ENCODE measurements at places on chromosomes 5 and 9.

DNA sequence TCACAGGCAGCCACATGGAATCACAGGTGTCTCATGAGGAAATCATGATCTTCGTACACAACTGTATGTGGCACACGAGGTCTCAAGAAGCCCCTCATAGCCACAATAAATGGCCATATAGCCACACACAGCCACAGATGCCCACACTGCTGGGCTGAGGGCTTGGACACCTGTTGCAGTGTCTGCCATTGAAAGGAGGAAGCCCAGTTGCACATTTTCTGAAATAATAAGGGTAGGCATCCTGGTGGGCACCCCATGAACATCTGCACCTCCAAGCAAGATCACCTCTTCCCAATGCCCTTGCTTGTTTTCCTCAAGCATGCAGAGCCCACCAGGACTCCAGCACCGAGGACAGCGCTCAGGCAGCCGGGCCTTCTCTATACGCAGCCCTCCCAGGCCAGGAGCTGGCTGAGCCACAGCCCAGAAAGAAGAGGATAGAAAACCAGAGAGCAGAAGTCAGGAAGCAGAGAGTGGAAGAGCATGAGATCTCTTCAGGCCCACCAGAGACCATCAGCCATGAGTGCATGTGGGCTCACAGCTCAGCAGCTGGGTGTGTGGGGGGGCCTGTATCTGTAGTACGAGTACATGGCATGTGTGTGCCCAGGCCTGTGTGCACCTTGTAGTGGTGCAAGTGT is 1.0 kb upstream of the ACSL6 start:
- DNase-seq: no peak

DNA sequence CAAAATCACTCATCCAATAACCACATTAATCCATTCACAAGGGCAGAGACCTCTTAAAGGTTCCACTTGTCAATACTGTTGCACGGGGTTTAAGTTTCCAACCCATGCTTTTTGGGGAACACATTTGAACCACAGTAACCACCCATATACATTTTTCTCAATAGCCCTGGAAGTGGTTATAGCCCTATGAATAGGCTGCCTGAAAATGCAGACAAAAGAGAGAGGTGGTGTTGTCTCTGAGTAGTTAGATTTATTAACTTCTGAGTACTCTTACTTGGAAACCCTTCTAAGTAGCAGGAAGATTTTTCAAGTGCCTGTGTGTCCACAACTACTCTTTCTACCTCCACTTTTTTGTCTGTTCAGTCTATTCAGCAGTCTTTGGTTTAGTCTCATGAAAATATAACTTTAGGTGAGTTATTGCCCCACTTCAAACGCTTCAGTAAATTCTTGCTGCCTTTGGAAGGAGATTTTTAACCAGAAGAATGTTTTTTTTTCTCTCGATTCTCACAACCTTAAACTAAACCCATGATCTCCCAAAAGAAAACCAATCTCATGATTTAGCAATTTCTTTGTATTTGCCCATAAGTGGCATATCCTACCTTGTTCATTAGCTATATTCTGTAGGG is 42.6 kb downstream of the ARHGEF28 start:
- DNase-seq: no peak

- no peak for DNase-seq
Observed at GRCh38 chr5:67806654-67807438, 408.7 kb upstream of the PIK3R1 start.

GRCh38 chr5:53071298-53071697 is 38.3 kb downstream of the MOCS2 start:
- no peak for DNase-seq

DNA sequence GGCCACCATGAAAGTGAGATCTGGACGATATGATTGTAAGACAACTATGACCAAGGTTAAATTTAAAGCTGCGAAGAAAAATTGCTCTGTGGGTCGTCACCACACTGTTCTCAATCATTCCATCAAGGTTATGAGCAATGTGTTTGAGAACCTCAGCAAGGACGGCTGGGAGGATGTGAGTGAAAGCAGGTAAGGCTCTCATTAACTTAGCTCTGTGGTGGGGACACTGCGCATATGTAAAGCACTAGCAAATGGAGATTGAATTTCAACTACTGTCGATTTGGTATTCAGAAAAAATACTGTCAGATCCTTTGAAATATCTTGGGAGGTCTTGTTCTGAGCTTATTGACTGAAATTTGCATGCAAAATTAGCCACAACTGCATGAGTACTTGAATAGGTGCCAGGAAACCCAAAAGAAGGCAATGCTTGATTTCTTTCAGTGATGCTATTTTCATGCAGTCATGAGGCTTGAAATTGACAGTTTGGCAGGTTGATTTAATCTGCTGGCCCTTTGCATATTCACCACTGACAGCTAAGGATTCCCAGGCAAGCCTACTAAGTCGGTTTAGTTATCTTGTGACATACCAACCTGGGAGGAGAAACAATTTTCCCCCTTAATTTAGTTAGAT is 183.9 kb upstream of the SH3GL2 start:
- no peak for DNase-seq

All from stimulated activated CD4-positive, alpha-beta T cell treated with anti-CD3 and anti-CD28 coated beads, Interleukin-4, amount 100 ng/mL, for 48 hours (primary cell).